ENCODE measurements at places on chromosomes 2 and 18.

DNA sequence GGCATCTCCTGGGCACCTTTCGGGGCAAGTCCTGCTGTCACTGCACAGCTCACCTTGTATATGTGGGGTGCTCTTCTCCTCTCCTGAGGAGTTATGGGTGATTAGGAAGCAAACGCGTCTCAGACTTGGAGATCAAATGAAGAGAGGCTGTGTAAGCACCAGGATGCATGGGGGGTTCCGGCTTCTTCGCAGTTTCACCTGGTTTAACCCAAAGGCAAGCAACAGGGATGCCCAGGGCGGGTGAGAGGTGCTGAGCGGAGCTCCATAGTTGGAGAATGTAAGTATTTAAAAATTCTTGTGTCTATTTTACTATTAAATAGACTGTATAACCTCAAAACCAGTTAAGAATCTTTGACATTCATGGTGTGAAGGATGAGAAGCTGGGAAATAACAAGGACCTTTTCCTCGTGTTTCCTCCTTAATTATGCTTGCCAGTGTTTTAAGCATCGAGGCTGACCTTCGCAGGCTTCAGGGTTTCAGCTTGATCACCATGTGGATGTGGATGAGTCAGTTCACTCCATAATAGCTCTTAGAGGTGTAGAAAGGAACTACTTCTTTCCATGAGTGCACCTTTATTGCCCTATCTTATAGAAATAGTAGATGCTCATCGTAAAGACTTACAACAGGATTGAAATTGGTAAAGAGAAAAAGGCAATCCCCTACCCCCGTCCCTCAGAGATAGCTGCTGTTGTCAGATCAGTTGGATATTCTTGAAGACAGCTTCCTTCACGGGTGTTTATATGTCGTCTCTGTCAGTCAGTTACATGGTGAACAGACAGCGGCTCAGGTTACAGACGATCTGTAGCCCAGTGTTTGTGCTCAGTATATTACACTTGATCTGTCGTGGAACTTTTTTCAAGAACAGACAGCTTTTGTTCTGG is 201.1 kb downstream of the AGAP1 start:
- DNase-seq, result no peak

DNA sequence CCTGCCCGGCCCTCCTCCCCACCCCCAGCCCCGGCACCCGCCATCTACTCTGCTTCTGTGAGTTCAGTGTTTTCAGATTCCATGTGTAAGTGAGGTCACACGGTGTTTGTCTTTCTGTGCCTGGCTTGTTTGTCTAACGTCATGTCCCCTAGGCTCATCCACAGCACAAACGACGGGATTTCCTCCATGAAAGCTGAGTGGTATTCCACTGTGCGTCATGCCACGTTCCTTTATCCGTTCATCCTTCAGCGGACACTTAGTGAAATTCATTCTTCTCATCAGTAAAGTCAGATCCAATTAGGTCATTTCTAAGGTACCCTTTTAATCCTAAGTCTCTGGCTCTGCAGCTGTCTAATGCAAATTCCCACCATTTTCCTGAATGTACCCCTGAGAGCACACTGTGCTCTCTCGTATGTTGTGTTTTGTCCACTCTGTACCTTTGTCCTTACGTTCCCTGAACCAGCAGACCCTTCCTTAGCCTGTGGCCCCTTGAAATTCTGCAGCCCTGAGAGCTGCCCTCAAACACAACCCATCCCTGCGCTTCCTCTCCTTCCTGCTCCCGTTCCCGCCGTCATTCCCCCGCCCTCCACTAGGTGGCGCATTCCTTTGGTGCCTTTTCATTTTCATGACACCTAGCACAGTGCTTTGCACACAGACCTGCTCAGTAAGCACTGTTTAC is 44.1 kb downstream of the TRAPPC12 start:
- DNase-seq, result peak; percentile 35

DNA sequence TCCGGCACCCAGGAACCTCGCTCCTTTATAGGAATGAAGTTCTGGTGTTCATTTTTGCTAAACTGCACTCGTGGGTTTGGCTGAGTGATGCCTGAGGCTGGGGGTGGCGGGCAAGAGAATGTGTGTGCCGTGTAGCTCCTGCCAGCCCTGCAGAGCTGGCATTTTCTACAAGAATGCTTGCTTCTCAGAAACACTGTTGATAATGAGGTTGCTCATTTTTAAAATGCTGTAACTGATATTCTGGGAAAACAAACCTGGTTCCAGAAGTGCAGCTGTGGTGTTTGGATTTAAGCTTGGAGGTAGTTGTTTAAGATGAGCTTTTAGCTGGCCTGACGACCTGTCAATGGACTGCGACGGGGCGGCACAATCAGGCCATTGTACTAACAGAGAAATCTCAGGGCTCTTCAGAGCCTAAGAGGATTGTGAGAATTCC is 511.9 kb upstream of the TNP1 start:
- DNase-seq, result no peak

- DNase-seq, result no peak
Measured at GRCh38 chr2:173750353-173750801, 214.8 kb downstream of the SP3 start.

GRCh38 chr18:64979791-64980190 is 771.0 kb upstream of the CDH7 start:
- no peak for DNase-seq

DNA sequence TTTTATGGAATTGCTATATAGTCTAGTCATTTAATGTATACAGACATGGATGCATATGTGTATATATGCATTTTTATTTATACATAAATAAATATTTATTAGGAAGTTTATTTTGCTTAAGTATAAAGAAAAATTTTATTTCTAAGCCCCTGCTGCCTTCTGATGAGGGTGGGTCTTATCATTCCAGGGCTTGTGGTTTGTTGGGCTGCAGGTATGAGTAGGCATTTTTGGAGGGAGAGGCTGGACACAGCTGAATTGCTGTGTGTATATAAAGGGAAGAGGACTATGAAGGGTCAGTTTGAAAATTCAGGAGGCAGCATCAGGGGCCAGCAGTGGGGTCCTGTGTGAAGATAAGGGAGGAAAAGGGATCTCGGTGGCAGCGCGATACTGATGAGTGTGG is 189.4 kb downstream of the TMEM182 start:
- no peak for DNase-seq

GRCh38 chr2:55084641-55085040 is 34.4 kb upstream of the RTN4 start:
- DNase-seq, result no peak

DNA sequence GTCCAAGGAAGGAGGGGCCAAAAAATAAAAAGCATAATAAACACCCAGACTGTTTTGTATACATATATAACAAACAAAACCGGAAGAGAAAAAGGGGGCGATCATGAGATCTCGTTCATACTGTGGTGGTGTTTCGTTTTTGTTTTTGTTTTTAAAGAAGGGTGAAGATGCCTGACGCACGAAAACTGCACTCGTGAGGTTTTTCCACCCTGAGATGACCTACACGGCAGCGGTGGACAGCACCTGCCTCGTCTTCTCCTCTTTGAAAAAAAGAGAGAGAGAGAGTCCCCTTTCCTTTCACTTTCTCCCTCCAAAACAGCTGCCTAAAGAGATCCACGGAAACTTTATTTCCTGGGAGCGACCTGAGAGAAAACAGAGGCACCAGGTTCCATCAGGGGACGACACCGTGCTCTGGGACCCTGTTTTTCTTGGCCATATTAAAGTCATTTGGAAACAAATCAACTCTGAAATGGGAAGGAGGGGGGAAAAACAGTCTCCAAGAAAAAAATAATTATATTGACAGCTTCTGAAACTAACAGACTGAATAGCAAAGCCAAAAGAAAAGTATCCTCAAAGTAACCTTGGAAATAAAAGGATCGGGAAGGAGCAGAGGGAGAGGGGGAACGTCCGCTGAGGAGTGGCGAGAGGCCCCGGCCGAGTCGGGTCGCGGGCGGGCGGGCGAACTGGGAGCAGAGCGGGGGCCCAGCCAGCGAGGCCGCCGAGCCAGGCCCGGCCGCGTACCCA is 3.5 kb downstream of the POU3F3 start:
- DNase-seq, result no peak

- no peak for DNase-seq
Measured at GRCh38 chr2:14927021-14927564, 294.6 kb downstream of the LRATD1 start.

DNA sequence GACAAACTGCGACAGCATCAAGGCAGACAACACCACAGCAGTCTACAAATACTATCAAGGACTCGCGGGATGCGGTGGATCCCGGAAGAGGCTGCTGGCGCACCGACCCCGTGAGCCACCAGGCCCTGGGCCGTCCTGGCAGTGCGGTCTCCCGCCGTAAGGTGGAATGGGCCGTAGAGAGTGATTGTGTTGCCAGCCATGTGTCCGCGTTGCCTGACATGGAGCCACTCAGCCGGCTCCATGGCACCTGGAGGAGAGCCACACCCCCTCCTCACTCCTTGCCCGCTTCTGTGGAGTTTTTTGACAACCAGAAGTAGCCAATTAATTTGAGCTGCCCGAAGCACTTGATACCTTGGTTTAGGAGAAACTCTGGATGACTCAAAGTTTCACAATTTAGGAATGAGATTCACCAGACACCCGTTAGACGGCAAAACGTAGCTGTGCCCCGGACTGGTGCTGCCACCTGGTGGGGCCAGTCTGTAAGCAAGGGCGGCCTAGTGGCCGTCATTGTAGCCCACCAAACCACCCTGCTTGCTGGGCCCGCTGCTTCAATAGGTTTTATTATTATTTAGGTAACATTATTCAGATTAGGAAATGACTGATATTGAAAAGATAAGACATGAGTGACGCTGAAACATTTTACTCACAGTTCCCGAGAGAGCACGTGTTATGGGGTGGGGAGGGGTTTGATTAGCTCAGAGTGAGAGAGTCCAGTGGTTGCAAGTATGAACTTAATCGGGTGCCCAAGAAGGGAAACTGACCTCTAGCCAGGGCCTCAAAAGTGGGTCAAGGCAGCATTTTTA is 10.2 kb upstream of the IMP4 start:
- DNase-seq, result peak; percentile 82

DNA sequence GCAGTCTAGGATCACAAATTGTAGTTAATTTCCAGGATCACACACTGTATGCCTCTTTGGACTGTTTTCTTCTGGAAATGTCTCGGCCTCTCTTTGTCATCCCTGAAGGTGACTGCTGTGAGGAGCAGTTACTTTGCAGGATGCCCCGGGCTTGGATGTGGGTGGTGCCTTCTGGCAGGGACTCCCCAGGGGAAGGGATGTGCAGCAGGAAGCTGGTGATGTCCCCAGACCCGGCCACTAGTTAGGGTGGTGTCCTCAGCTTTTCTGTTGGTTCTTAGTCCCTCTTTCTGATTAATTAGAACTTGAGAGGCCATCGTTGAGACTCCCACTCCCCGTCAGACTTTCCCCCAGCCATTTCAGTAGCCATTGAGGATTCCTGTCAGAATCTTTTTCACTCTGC is 286.6 kb upstream of the HDAC4 start:
- DNase-seq, result no peak

- DNase-seq, result no peak
Measured at GRCh38 chr2:14126846-14127245, 505.7 kb upstream of the LRATD1 start.

- DNase-seq, result peak; percentile 86
Measured at GRCh38 chr2:241312082-241312481, 3.4 kb downstream of the HDLBP start.

DNA sequence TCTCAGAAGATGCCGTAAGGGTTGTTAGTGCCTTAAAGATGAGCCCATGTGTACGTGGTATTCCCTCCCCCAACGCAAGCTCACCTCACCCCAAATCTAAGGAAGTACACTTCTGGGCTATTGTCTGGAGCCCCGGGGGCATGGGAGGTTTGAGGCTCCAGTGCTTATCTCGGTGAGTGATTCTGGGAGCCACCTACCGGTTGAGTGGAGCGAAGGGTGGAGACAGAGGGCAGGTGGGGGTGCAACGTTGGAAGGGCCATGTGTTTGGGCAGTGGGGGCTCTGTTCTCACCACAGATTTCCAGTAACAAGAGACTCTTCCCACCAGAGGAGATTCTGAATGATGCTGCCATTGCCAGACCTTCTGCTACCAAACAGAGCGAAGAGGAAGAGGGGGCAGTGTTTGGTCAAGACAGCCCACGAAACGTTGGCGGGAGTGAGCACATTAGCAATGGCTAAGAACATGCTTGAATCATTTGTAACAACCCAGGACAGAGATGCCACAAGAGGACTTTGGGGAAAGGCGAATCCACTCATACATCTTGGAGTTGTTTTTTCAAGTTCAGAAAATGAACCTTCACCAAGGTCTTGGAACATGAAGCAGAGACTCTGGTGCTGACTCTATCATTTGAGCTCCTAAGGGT is 38.7 kb downstream of the TWIST2 start:
- no peak for DNase-seq

Measured in mammary epithelial cell (primary cell).